Effector CD8-positive, alpha-beta T cell (primary cell): ENCODE measurements at places on chromosomes 1 and 21.

- no peak for DNase-seq
Measured at GRCh38 chr21:32410291-32410690, 2.2 kb upstream of the EVA1C start.

DNA sequence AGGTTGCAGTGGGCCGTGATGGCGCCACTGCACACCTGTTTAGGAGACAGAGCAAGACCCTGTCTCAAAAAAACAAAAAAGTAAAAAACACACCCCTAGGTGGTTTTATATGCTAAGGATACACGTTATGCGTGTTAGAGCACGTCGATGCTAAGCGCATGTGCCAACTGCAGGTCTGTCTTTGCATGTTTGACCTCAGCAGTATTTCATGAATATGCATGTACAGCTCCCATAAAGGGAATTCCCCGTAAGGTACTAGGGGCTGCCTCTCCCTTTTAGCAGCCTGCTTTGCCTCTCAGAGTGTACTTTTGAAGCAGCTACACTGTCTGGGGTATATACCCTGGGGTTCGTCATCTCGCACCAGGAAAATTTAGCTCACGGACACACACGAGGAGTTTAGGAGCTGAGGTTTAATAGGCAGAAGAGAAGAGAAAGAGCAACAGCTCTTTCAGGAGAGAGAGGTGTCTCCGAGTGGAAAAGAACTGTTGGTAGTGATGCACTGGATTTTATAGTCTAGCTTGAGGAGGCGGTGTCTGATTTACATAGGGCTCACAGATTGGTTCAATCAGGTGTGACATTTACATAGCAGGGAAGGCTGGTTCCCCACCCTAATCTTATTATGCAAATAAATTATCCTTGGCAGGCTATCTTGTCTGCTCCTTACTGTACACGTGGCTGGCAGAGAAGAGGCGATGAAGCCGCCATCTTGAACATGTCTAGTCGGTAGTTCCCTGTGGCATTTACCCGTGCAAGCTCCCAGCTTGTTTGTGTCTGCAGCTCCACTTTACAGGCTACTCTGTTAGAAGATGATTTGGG, 4.2 kb upstream of the OTUD3 start:
- no peak for DNase-seq

DNA sequence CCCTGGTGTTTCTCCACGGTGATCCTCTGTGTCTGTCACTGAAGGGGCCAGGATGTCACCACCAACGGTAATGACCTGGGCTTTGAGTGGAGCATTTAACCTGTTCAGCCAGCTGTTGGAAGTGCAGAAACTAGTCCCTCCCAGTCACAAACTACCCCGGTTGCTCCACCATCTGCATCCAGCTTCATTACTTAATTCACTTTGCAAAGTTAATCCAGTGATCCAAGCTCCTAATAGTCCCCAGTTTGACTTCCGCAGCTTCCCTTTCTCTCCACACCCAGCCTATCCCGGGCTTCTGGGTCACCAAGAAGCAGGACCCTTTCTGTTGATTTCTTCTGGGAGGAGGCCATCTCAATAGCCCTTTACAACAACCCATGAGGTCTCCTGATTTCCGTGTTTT, 63.5 kb downstream of the MDM4 start:
- DNase-seq = no peak

GRCh38 chr1:245256528-245256927, 101.7 kb downstream of the KIF26B start:
- DNase-seq = no peak

- no peak for DNase-seq
Measured at GRCh38 chr1:24139222-24139489, 3.8 kb downstream of the IL22RA1 start.

DNA sequence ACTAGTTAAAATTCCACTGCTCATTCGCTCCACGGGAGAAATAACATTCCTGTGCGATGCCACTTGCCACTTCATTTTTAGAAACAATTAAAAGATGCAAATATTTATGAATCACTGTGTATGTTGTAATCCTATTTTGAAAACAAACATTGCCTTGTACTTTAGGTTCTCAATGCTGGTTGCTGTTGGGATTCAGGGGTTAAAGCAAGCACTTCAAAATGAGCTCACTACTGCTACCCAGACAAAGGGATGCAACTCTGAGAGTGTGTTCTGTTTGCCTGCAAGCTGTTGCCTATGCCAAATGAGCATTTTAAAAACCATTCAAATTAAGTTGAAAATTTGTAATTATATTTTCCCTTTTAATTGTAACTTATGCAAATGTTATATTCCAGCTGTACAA, 87.5 kb downstream of the RWDD3 start:
- DNase-seq = no peak

DNA sequence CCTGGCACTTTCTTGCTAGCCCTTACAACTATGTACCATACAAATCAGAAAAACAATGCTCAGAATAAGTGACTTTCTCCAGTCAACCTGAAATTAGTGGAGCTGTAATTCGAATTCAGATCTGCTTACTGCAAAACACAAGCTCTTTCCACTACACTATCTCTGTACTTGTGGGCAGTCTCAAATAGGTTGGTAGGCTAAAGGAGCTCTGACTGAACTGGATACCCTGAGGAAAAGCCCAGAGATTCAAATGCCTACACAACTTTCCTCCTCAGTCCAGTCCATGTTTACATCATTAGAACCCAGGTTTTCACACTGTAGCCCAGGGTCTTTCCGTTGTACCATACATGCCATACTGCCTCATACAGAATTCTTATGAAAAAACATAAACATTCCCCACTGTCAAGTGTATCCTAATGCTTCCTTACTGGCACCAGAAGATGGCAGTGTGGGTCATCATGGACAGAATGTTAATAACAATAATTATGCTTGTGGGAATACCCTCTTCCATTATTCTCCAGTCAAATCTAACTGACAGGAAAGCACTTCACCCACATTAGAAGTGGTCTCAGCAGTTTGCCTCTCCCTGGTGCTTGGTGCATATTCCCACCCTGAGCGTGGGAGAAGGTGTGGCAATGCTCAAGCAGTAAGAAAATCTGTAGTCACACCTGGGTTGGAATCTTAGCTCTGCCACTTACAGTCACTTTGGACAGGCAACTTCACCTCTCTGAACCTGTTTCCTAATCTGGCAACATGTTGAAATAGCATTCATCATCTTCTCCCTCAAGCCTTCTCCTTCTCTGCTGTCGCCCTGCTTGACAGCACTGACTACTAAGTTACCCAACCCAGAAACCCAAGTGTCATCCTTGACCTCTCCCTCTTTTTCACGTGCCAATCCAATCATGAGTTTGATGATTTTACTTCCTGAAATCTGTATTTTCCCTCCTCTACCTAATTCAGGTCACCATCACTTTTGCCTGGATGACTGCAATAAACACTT, 14.4 kb upstream of the ZFYVE9 start:
- DNase-seq = no peak

DNA sequence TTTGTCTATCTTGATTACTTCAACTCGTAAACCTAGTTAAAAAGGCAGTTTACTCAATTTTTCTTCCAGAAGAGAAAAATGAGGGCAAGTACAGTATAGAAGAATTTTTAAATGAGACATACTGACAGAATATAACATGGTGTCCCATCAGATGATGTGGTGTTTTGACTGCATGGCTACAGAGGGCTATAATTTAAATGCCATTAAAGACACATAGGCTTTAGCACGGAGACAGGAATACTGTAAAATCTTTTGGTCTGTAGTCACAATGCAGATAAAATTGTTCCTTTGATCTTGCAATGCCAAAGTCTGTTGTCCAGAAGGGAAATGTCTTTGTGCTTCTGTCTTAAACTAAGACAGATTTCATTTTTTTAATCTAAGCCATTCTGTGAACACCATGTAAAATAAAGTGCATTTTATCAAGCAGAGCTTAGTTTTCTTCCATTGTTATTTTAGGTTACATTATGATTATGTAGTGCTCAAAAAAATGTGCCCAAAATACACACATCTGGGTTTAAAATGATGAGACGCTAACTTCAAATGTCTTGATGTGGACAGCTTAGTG, 249.6 kb downstream of the PTPRC start:
- DNase-seq = no peak

- DNase-seq = no peak
Measured at GRCh38 chr1:24679725-24680124, 36.6 kb downstream of the SRRM1 start.

DNA sequence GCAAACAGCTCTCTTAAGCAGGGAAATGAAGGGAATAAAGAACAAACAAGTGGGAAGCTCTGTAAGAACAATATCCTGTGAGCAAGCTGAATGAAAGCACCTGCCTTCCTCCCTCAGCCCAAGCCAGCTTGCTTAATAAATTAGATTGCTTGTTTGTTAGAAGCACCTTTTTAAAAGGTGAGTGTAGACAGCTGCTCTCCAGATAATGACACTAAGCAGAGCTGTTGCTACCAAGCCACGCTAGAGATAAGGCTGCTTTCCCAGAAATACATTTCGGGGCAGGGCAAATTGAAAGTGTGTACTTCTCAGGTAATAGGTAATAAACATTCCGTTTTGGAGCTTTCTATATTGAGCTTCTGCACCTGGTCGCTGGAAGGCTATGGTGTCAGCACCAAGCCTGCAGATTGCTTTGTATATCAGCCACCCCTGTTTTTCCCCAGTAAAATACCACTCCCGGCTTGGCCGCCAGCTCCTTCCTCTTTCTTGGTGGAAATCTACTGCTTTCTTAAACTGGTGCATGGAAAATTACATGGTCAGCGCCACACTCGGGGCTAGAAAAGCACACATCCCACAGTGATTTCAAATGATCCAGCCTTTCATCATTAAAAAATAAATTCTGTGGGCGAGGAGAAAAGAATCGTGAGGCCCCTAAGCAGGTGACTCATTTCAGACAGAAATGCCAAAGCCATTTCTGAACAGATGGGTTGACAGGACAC, 151.3 kb downstream of the ETS2 start:
- DNase-seq = no peak

DNA sequence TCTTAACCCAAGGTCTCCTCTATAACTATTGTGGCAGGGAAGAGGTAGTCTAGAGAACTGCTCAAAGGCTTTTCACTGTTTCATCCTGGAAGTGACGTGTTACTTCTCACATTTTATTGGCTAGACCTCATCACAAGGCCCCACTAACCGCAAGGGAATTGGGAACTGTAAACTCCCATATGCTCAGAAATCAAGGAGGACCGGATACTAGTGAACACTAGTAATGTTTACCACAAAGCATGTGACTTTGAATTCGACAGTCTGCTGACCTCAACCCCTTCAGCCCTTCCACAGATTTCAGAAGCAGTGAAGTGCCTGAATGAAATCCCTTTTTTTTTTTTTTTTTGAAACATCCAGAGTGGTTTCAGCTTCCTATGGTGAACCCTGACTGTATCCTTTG, 3.4 kb upstream of the EEIG2 start:
- no peak for DNase-seq

DNA sequence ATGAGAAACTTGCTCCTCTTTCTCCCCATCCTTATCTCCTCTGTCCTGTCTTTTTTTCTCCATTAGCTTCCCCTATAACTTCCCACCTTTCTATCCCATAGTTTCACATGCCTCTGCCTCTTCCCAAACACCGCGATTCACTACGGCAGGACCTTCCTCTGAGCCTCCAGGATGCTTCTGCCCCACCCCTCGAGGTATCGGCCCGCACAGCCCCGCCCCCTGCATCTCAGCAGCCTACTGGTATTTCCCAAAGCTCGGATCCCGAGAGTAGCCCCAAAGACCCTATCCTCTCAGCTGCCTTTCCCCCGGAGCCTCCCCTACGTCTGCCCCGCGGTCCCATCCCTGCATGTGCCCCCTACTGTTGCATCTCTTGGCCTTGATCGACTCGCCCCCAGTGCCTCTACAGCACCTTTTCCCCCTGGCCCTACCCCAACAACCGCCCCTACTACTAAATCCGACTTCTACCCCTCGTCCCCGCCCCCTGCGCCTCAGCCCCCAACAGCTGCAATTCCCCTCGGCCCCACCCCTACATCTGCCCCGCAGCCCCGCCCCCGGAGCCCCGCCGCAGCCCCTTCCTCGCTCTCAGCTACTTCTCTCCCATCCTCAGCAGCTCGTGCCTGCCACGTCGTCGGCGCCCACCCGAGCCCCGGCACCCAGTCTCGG, 512 bp downstream of the PIAS3 start:
- DNase-seq = peak; percentile 66

GRCh38 chr1:70156529-70157120, 48.8 kb downstream of the LRRC40 start:
- no peak for DNase-seq

DNA sequence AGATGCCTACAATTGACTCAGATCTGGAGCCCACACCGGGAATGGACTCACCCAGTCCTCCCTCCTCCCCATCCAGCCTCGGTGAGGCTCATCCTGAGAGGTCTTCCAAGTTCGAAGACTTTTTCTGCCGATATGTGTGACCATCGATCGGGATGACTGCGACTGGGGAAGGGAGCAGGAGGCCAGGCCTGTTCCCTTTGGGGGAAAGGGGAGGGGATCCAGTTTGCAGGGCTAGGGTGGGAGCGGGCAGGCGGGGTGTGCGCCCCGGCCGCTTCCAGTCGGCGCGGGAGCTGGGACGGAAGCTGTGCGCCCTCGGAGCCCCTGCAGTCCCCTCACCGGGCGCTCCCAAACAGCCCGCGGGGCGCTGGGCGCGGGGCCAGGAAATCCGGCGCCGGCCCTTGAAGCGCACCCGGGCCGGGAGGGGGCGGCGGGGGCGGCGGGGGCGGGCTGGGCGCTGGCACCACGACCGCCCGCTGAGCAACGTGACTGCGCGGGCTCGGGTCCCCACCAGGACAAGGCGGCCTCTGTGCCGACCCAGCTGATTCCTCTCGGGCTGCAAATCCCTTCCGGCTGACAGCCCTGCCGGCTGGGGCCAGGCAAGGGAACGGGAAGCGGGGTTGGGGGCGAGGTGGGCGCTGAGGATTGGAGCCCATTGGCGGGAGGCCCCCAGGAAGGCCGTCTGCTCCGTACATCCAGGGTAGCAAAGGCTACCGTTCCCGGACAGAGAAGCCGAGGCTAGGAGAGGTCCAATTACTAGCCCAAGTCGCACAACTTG, 103.9 kb downstream of the EBNA1BP2 start:
- DNase-seq = no peak
